Amniotic stem cell (primary cell): ENCODE measurements at places on chromosomes 7 and 10.
A peak's percentile ranks its signal among the peaks of the same experiment; 100 is the strongest.

DNA sequence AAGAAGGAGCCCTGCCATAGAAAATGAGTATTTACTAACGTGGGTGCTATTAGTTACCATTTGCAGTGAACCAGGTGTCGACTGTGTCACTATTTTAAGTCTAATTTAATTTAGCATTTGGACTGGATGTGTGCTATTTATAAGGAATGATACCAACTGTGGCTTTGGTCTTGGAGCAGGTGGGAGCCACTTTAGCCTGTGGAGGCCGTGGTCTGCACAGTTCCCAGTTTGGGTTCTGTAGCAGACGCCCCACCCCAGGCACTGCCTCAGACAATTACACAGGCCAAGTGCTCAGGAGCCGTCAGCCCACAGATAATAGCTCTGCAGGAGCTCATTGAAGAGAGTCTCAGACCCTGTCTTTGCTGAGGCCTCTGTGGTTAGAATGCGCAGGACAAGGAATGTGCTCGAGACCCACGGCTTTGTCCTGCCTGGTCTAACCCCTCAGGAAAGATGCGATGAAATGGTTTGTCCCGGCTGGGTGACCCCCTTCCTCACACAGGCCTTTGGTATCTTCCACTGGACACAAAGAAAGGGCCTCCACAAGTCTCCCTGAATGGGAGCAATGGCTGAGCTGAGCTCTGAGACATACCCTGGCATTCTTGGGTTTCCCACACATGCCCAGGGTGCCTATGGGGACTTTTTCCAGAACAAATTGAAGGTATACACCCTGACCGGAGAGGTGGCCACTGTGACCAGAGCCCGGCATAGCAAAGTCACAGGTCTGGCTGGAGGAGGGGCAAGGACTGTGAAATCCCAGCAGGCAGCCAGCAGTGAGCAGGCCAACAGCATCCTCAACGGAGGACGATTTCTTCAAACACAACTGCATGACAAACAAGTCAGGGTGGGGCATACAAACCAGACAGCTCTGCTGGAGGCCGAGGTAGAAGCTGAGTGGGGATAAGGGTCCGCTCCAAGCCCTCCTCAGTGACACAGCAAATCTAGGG, 251.2 kb downstream of the ARHGAP12 start:
- no peak for DNase-seq

GRCh38 chr7:44606341-44607140, at the start of gene OGDH:
Gene OGDH, plus strand, starts transcription at chr7:44606627. Its CDS starts 17,717 bp downstream, at chr7:44624344.
- DNase-seq = peak; percentile 96

GRCh38 chr10:131166486-131166885, 145.0 kb downstream of the TCERG1L start:
- no peak for DNase-seq

- no peak for DNase-seq
These were observed 39.0 kb downstream of the SEM1 start for GRCh38 chr7:96670338-96671289.

DNA sequence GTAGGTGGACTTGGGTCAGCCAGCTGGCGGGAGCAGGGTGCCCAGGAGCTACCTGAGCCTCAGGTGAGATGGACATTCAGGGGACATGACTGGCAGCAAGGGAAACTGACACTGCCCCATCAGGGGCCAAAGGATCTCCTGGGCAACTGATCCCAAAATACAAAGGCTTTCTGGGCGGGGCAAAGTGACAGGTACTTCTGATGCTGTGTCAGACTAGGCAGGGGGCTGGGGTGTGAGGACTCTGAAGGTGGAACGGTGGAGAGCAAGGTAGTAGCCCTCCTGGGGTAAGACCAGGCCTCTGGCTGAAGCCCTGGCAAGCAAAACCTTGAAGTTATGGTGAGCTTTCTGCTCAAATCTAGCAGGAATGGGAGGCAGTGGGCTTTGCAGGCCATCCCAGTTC, 4.4 kb downstream of the OPN4 start:
- DNase-seq = no peak

DNA sequence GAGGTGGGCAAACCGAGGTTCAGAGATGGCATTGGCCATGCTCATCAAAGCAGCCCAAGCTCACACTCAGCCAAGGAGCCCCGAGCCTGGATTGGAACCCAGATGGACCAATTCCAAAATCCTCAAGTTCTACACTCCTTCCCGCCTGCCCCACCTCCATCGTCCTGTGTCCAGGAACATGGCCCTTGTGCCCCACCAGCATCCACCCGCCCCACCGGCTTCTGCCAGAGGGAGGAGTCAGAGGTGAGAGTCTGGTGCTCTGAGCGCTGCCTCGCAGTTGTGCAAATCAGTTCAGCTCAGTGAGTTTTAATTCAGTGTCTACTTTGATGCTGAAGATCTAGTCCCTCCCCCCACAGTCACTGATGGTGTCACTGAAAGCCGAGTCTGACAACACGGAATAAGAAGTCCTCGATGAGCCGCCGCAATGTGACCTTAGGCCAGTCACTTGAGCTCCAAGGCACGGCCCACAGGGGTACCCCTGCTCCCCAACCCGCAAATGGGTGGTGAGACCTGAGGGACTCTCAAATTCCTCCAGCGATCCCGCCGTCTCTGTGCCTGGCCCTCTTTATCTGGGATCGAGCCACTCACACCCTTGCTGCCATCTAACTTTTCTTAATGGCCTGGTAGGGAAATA, 26.3 kb downstream of the PRKAG2 start:
- no peak for DNase-seq

DNA sequence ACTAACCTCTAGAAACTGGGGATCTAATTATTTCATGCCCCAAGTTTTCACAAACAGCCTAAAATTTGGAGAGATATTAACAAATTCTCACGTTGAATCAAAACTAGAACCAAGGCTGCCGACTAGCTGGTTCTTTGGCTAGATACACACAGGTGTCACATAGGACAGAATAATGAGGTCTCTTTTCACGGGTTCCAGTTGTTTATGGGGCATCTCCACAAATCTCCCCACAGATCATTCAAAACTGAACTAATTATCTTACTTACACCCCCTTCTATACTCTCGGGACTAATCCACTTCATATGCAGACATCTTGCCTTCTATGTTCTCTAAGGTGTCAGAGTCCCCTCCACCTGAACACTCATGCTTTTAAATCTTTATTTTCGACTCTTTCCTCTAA, 16.4 kb upstream of the OR2AE1 start:
- DNase-seq = no peak

- no peak for DNase-seq
These were observed 67.4 kb upstream of the PPP1R3C start for GRCh38 chr10:91700273-91700672.

DNA sequence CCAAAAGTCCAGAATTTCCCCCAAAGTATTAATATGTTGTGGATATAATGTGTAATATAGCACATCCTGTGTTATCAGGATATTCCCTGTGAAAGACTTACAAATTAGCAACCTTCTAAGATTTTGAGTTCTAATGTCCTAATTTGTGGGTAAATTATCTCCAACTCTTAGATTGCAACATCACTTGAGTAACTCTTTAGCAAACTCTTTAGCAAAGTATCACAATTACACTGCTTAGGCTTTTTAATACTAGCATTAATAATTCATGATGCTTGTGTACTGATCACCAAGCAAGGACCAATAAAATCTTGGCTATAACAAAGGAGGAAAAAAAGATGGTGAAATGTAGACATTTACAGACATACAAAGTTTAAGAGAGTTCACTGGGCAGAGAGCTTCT, 27.7 kb downstream of the HIP1 start:
- DNase-seq = no peak

DNA sequence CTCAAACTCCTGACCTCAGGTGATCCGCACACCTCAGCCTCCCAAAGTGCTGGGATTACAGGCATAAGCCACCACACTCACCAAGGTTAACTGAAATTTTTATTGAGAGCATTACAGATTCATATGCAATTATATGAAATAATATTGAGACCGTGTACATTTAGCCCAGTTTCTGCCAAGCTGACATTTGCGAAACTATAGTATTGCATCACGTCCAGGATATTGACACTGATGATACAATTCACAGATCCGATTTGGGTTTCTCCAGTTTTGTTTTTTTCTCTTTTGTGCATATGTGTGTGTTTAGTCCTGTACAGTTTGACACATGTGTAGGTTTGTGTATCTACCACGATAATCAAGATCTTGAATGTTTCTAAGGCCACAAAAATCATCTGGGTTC, 627.9 kb upstream of the FOXK1 start:
- no peak for DNase-seq

GRCh38 chr7:41047789-41048191, 655.1 kb downstream of the INHBA start:
- no peak for DNase-seq

DNA sequence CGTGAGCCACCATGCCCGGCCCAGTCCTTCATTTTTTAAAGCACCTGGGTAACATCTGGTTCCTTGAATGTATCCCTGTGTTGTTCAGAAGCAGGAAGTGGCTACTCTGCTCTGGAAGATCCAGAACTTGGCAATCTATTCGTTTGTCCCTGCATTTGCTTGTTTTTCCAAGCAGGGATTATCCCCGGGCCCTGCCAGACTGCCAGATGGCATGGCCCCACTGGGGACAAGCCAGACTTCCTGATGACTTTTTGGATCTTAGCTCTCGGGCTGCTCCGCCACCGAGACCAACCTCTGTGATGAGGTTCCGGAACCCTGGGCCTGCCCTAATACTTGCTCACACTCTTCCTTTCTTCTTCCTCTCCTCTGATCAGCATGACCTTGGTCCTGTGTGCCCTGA, 496.7 kb downstream of the TYW1 start:
- no peak for DNase-seq

- no peak for DNase-seq
These were observed 450.7 kb downstream of the HTR7 start for GRCh38 chr10:90407131-90407530.

DNA sequence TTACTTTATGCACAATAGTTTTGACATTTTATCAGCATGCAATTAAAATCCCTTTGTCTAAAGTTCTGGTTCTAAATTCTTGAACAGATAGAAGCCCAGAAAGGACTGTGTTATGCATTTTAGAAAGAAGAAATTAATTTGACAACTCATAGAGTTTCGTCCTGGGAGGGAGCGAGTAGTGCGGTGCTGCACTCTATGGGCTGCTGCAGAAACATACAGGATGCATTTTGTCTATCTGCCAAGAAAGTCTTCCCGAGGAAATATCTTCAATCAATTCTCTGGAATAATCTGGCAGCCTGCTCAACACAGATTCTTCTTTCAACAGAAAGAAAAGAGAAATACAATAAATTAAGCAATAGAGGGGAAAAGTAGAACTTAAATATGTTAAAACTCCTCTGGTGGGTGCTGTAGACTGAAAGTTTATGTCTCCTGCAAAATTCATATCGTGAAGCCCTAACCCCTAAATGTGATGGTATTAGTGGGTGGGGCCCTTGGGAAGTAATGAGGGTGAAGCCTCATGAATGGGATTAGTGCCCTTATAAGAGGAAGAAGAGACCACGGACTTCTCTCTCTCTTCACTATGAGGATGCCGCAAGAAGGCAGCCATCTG, 39.0 kb upstream of the IFRD1 start:
- no peak for DNase-seq

DNA sequence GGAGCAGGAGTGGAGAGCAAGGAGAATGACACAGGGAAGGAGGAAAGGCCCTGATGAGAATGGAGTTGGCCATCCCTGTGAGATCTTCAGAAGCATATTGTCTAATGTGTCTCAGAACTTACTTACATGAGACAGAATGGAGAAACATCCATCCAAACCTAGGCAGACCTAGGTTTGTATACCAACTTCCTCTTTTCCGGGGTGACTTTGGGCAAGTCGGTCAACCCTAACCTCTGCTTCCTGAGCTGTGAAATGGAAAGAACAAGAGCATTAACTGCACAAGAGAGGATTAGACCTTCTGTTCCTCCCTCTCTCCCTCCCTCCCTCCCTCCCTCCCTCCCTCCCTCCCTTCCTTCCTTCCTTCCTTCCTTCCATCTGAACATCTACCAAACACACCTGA, 4.5 kb downstream of the GHRHR start:
- no peak for DNase-seq

- DNase-seq = no peak
These were observed 73.8 kb downstream of the RBM20 start for GRCh38 chr10:110717781-110718589.

GRCh38 chr10:131790021-131790420, 110.8 kb upstream of the PPP2R2D start:
- DNase-seq = no peak
